ENCODE measurements at places on chromosomes 3 and 15.

- DNase-seq = no peak
Measured at GRCh38 chr3:185188816-185189215, 36.0 kb upstream of the C3orf70 start.

DNA sequence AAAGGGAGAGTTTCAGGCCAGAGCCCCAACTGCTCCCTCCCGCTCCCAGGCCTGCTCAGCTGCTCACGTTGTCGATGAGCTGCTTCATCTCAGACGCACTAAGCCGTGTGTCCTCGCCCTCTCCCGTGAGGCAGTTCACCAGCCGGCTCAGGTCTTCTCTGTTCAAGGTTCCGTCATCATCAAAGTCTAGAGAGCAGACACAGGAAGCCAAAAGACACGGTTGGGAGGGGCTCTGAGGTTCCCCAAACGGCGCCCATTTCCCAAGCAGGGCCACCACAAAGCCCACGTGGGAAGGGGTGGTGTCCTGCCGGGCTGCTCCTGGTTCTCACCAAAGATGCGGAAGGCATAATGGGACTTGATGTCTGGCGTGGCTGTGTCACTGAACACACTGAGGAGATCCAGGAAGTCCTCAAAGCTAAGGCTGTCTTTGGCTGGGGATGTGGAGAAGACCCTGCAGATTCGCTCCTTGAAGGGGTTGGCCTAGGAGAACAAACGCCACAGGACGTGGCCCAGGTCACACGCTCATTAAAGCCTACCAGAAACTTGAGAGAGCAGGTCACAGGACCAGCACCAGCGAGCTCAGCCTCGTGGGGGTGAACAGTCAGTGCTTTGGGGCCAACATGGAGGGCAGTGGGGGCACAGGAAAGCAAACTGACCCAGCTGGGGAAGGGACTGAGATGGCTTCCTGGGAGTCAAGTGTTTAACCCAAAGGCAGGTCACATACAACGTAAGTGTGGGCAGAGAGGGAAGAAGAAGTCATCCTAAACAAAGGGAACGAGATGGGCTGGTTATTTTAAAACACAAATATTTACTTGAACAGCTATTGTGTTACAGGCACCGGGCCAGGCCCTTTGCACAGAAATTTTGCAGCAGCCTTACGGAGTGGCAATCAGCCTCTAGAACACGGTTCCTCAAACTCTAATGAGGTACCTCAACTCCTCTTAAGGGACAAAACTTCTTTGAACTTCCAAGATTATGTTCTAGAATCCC lies 2.4 kb downstream of the CIB1 start:
- no peak for DNase-seq

- DNase-seq = no peak
Measured at GRCh38 chr3:34957677-34958076, 681.6 kb upstream of the ARPP21 start.

- DNase-seq = no peak
Measured at GRCh38 chr3:127038923-127039581, 56.1 kb downstream of the PLXNA1 start.

Data from HuH-7 (cell line).